ENCODE measurements at places on chromosomes 6 and 20. TPM values are rescaled to one million over a fixed set of nuclear protein-coding genes. Genes with fewer than 3 reads are reported as not detected.

GRCh38 chr20:59164686-59165391 lies 1.2 kb downstream of the ZNF831 start:
- DNase-seq = no peak

DNA sequence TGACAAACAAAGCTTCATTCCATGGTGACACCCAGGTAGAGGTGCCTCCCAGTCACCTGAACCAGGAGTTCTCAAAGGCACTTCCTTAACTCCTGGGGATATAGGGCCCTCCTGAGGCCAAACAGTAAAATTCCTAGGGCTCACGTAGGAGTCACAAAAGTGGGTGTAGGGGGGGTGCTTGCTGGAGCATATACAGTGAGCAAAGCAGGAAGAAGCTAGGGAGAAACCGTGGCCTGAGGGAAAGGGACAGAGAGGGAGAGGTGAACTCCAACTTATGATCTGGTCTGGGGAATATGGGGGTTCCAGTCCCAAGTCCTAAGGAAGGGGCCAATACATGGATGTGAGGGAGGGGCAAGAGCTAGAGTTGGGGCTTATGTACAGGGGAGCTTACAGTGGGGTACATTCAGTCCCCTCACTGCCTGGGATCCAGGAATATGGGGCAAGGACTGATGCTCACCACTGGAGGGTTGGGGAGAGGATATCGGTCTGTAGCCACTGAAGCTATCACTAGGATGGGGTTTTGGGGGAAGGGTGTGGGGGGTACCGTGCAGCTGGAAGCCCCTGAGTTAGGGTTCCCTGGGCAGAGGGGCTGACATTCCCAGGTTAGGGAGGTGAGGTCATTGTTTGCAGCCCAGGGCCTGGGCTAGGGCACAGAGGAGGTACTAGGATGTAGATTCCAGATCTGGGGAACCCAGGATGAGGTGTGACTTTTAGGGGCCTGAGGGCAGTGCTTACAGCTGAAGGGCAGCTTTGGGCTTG lies 950 bp downstream of the PEDS1 start:
- DNase-seq = no peak

DNA sequence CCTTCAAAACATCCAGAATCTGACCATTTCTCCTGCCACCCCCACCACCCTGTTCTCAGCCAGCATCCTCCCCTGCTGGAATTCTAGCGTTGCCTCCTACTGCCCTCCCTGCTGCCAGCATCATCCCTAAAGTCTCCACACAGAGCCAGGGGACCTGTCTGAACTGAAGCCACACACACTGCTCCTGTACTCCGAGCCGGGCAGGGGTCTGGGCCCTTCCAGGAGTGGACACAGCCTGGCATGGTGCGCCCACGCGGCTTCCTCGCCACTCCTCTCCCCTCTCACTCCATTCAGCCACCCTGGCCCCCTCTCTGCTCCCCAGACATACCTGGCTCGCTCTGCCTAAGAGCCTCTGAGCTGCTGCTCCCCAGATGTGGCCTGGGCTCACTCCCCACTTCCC lies 155.5 kb downstream of the PREX1 start:
- DNase-seq = no peak

- no peak for DNase-seq
Measured at GRCh38 chr6:11621119-11621518, 83.6 kb downstream of the TMEM170B start.

DNA sequence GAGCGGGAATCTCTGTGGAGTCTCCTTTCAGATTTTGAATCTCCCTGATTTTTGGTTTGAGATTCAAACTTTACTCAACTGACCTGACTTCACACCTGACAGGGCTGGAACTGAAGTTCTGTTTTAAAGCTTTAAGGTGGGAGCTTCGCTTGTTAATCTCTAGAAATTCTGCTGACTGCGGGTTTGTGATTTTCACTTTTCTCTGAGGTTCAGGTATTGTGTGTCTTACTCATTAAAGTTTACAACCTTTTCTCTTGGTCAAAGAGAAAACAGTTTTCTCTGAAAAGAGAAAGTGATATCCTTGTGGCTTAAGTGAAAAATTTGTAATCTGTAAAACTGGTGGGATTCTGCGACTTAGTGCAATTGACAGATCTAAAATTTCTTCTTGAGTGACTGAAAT lies 20.7 kb upstream of the IGF2R start:
- DNase-seq = no peak

- peak; percentile 36 for DNase-seq
Measured at GRCh38 chr20:34369265-34369664, 6.2 kb downstream of the ITCH start.

DNA sequence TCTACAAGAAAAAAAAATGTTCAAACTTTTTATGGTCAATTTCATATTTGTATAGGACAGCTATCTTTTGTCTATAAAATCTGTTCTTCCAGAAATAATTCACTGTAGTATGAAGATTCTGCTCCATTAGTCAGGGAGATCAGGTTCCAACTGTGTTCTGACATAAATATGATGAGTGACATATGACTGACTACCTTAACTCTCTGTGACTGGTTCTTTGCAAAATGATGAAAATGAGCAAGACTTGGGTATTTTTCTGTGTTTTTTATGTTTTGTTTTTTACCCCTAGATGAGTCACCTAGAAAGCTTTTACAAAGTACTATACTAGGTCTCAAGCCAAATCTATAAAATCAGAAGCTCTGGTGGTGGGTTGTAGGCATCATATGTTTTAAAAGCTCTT lies 229.6 kb downstream of the MMUT start:
- no peak for DNase-seq

GRCh38 chr6:167933847-167934246 lies 63.6 kb upstream of the KIF25 start:
- no peak for DNase-seq

DNA sequence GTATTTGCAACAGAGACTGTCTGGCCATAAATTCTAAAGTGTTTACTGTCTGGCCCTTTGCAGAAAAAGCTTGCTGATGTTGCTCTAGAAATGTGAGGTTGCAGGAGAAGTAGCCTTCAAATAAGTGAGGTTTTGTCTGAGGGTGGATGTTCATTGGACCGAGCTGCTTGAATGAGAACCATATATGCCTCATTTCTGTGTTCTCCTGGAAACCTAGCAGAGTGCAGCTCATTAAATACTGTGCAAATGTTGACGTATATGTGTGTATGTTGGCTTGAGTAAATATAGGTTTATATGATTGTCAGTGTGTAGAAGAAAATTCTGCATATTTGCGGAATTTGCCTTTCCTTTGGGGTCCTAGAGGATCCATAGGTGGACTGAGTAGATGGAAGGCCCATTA lies 39.0 kb downstream of the CHMP4B start:
- DNase-seq = no peak

GRCh38 chr6:51029561-51029960 lies 210.9 kb downstream of the TFAP2B start:
- no peak for DNase-seq

GRCh38 chr20:35226884-35227681 lies 593 bp downstream of the MMP24 start:
- peak; percentile 13 for DNase-seq

DNA sequence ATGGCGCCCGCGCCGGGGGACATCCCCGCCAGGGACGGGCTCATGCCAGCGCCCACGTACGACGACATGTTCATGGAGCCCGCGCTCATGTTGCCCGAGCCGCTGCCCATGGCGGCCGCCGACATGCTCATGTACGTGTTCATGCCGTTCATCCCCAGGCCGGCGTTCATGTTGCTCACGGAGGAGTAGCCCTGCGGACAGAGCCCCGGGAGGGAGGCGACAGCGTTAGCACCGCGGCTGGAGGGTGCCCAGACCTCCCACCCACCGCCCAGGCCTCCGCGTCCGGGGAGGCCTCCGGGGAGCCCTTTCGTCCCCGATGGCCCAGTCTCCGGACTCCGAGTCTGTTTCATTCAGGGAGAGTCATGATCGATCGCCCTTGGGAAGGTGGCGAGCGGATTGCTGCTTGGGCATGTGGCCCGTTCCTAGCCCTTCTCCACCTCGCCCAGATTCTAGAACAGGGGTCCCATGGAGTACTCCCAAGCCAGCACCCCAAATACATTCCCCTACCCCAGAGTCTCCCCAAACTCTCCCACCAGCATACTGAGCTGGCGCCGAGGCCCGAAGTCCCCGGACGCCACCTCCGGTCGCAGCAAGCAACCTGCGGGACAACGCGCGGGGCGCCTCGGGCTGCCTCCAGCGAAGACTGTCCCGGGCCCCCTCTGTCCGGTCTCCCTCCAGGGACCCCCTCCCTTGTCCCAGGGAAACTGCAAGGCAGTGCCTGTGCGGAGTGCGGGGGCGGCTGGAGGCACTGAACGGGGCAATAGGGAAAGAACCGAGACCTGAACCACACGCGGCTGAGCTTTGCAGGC lies 1.2 kb downstream of the FOXA2 start:
- DNase-seq = no peak

GRCh38 chr6:135658916-135659315 lies 161.4 kb upstream of the AHI1 start:
- no peak for DNase-seq

GRCh38 chr20:43731927-43732326 lies 5.1 kb upstream of the GTSF1L start:
- DNase-seq = no peak

DNA sequence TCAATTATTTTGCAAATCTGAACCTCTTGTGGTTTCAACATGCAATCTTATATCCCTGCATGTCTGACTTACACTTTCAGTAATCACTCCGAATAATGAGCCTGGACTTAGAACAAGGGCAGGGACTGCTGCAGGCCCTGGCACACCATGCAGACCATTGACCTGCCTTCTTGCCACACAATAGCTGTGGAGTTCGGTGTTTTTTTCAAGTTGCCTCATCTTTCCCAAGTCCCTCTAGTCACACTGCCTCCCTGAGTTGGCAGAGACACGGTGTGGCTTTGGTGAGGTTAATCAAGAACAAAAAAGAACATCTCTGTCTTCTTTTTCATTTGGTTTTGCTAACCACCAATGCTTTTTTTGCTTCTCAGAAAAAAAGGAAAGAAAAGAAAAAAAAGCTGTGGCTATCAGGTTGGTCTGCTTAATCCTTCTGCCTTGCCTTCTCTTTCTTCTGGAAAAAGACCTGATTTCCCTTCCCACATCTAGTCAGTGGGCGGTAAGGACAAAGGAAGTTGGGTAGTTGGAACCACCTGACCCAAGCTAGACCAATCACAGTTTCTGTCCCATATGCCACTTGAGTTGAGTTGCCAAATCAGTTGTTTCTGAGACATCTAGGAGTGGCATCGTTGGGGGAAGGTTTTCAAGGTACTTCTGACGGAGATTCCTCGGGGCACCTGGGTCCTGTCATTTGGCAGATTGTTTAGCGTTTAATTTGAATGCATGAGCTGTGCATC lies 55.9 kb upstream of the TASP1 start:
- DNase-seq = no peak

DNA sequence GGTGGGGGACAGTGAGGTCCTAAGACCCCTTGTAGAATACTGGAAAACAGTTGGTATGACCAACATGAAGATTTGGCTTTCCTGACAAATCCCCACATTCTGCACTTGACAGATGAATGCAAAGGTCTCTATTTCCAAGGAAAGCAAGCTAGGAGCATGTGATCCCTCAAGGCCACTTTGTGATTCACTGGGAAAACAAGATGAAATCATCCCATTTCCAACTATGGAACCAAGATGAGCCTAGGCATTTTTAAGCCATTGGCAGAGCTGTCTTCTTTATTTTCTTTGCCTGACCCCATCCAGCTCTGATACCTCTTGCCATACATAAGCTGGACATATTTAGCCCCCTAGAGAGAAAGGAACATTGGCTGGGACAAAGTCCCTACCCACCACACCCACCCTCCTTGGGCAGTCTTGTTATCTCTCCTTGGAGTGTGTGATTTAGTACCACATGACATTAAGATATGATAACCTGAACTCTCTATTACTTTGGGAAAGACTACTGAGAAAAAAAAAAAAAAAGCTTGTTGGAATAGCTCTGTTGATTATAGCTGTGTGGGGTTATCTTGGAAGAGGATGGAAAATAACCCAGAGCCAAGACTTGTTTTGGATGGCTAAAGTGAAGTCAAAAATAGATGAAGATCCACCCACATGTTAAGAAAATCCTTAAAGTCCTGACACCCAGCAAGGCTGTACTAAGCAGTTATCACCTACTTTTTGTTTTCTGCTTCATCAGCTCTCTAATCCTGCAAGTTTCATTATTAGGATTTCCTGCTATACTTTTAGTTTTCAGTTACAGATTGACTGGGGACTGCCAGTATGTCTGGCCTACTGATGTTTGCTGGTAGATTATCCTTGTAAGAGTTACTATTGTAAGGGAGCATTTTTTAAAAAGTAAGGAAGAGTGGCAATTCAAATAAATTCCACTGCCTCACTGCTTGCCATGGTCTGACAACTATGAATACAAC lies 90.1 kb upstream of the PREP start:
- no peak for DNase-seq

- no peak for DNase-seq
Measured at GRCh38 chr6:38481211-38481836, 158.4 kb downstream of the BTBD9 start.

- DNase-seq = no peak
Measured at GRCh38 chr6:35600659-35601125, 88.0 kb upstream of the TULP1 start.

DNA sequence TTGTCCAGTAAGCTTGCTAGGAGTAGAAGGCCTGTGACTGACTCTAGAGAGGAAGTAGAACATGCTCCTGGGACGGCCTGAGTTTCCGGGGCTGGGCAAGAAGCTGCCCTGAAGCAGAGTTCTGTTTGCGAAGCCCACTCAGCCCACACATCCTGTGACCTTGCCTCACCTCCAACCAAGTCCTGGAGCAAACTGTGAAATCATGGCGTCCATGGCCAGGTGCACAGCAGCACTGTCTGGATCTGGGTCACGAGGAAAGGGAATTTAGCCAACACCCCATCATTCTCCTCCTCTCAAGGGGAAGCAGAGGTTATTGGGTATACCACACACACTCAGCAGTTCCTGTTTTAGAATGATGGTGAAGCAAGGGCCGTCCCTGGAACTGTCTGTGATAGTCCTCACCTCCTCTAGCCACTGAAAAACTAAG lies 87.5 kb downstream of the CRYBG1 start:
- DNase-seq = no peak

CTSA gene
- 52.8 TPM for total RNA-seq

TPD52L1 gene
- not detected for total RNA-seq

NHLRC1 gene
- total RNA-seq = 0.28 TPM

ATP9A gene
- 1.4 TPM for total RNA-seq

EYA2 gene
- total RNA-seq = not detected

RALGAPB gene
- 29.1 TPM for total RNA-seq

Measured in CD8-positive, alpha-beta T cell (primary cell).